ENCODE measurements at places on chromosomes 1 and 21.

DNA sequence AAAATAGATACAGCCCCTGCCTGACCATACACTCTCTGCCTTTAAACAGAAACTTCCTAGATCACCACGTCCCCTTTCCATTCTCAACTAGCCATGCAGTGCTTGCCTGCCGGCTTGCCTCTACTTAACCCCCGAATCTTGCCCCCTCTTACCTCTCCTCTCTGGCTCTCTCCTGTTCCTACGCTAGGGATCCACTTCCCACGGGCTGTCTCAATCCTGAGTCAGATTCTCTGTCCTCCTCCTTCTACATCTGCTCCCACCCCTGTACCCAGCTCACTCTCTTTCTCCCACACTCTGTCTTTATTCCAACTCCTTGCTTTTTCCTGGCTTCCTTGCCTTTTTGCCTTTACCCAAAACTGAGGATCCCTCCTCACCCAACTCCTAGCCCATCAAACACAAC is 29.3 kb downstream of the ATF3 start:
- DNase-seq, result no peak

DNA sequence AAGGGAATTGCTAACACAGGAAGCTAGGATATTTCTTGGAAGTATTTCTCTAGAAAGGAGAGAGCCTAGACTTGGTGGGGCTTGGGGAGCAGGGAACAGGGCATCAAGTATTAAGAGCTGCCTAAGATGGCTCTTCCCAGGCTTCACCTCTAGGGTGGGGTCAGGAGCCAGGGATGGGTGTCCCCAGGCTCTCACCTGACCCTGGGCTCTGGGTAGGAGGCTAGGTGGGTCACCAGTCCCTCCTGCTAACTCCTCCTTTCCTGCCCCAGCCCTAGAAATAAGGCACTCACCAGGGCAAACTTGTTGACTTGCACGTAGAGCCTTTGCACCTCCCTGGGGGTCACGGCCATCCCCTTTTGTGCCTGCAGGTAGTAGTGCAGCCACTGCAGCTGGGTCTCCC is 15.0 kb downstream of the ETNK2 start:
- DNase-seq, result no peak

- no peak for DNase-seq
Observed at GRCh38 chr21:14918527-14918926, 146.3 kb downstream of the NRIP1 start.

DNA sequence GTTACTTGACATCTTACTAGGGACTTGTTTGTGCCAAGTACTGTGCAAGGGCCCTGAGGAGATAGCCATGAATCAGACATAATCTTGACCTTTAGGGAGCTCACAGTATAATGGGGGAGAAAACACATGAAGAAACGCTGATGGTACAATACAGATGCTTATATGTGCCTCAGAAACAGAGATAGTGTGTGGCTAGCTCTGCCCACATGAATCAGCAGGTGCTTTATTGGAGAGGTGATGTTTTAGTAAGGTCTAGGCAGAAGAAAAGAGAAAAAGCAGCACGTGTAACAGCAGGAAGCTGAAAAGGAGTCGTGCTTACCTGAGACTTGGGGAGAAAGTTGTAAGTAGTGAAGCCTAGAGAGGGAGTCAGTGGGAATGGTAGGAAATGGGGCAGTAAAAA is 60.6 kb upstream of the LMO4 start:
- DNase-seq, result no peak

DNA sequence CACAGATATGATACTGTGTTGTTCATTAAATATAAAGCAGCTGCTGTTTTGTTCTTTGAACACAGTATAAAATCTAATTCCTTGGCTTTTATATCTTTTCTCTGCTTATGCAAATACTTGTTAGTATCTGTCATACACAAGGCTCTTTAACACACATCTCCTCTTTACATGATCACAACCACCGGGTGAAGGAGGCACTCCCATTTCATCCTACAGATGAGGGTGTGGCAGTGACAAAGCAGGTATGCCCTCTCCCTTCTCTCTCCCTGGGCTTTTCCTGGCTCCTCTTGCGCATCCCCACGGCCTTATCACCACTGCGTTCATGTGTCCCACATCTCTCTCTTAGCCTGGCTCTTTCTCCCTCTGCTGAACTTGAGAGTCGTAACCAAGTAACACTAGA is 38.2 kb downstream of the JUN start:
- DNase-seq, result no peak

DNA sequence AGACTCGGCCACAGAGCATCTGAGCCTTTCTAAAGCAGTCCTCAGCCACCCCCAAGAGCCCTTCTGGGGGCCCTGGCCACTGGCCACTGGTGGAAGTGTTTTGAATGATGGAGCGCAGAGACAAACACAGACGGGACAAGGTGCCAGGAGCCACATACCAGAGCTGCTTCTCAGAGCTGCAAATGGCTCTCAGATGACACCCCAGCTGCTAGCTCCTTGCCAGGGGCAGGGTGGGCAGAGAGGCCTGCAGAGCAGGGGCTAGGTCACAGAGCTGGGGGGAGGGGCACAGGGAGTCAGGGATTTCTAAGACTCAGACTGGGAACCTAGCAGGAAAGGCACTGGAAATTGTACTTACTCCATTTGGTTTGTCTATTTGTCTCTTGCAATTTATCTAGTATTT is 30.4 kb downstream of the KCNN3 start:
- no peak for DNase-seq

- no peak for DNase-seq
Observed at GRCh38 chr1:10824821-10825540, 28.5 kb upstream of the CASZ1 start.

DNA sequence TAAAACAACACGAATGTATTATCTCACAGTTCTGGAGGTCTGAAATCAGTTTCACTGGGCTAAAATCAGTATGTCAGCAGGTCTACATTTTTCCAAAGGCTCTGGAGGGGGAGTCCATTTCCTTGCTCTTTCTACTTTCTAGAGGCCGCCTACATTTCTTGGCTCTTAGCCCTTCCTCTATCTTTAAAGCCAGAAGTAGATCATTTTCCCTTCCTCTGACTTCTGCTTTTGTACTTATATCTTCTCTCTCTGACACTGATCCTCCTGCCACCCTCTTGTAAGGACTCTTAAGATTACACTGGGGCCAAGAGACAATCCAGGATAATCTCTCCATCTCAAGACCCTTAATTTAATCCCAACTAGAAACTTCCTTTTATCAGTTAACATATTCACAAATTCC is 41.4 kb downstream of the MSH4 start:
- DNase-seq, result no peak

GRCh38 chr1:22918644-22919043 is 54.0 kb downstream of the LACTBL1 start:
- no peak for DNase-seq

- DNase-seq, result no peak
Observed at GRCh38 chr1:180590889-180591288, 32.1 kb downstream of the OVAAL start.

- DNase-seq, result no peak
Observed at GRCh38 chr1:112524986-112525385, 16.2 kb downstream of the WNT2B start.

- no peak for DNase-seq
Observed at GRCh38 chr21:23131177-23131576, 2133.0 kb downstream of the NCAM2 start.

GRCh38 chr1:54980528-54981241 is at the start of gene TMEM61:
TSS of gene TMEM61 (plus strand) at chr1:54980628. CDS start at chr1:54981066, 438 bp downstream.
- no peak for DNase-seq

- DNase-seq, result no peak
Observed at GRCh38 chr1:45205011-45205909, 1.1 kb downstream of the ZSWIM5 start.

GRCh38 chr1:53369761-53370160 is 41.9 kb upstream of the LRP8 start:
- DNase-seq, result no peak

DNA sequence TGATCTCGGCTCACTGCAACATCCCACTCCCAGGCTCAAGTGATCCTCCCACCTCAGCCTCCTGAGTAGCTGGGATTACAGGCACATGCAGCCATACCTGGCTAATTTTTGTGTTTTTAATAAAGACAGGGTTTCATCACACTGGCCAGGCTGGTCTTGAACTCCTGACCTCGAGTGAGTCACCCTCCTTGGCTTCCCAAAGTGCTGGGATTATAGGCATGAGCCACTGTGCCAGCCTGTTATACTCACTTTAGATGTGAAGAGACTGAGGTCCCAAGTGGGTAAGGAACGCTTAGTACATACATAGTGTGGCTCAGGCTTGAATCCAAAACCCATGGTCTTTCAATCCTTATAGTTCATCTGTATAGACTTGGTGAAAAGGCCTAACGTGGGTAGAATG is 63.7 kb upstream of the EPS8L3 start:
- no peak for DNase-seq

- no peak for DNase-seq
Observed at GRCh38 chr1:113937146-113937545, 8.0 kb downstream of the HIPK1 start.

- no peak for DNase-seq
Observed at GRCh38 chr21:32994305-32994704, 31.4 kb upstream of the OLIG2 start.

DNA sequence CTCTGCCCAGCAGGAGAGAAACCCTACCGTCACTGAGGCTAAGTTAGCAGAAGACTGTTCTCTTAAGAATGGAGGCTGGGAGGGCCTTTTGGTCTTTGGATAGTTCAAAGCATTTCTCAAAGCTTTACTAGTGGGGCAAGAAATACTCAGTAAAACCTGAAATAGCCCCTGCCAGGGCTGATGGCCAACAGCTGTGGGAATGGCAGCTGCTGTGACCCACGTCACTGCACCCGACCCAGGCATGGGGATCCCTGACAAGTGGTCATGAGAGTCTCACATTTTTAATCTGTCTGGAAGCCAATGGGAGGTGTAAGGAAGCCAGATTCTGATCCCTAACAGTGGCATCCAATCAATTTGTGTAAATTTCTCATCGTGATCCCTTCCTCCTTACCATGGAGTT is 44.5 kb upstream of the ENAH start:
- DNase-seq, result no peak

DNA sequence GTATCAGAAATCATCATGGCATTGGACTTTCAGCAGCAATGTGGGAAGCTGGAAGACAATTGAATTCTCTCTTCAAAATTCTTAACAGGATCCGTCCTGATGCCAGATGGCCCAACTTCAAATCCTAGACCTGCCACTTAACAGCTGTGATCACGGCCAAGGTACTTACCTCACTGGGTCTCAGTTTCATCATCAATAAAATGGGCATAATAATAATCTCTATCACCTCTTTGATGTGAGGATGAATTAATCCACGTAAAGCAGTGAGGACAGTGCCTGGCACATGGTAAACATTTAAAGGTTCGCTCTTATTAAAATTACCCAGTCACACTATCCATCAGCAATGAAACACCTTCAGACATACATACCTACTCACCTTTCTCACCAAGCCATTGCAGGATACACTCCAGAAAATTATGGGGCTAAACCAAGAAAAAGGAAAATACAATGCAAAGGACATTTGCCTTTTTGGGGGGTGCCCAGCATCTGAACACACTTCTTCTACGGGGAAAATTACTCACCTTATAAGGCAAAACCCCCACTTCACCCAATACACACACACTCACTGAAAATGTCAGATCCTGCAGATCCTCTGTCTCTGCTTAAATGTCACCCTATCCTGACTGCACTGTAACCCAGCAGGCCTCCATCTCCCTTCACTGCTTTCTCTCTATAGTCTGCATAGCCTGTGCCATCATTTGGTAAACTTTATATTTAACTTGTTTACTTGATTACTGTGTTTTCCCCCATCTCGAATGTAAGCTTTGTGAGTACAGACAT is 21.7 kb downstream of the GLIS1 start:
- no peak for DNase-seq

DNA sequence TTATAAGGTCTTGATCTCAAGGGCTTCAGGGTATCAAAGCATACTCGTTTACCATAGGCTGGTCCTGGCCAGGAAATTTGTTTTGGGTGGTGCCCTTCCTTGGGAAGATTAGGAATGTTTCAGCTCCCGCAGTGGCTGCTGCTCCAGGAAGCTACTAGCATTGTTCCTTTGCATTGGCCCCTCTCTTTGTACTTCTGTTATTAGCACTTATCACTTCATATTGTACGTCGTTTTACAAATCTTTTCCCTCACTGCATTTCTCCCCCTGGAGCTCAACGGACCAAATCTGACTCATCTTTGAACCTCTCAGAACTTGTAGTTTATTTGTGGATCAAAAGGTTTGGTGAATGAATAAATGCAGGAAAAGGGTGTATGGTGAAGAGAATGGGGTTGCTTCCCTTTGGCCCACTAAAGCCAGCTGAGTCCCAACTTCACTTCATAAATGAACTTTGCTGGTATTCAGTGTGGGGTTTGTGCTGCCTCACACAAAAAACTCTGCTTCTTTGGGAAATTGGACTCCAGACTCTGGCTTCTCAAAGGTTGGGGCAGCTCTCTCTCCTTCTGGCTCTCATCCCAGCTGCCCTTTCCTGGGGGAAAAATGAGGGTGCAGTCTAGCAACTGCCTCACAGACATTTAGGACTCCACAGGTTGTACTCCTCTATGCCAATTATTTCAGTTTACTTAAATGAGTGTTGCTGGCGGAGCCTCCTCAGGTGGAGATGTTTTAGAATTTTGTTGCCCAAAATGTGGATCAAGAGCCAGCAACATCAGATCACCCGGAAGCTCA is 5.9 kb downstream of the GNAT2 start:
- no peak for DNase-seq

DNA sequence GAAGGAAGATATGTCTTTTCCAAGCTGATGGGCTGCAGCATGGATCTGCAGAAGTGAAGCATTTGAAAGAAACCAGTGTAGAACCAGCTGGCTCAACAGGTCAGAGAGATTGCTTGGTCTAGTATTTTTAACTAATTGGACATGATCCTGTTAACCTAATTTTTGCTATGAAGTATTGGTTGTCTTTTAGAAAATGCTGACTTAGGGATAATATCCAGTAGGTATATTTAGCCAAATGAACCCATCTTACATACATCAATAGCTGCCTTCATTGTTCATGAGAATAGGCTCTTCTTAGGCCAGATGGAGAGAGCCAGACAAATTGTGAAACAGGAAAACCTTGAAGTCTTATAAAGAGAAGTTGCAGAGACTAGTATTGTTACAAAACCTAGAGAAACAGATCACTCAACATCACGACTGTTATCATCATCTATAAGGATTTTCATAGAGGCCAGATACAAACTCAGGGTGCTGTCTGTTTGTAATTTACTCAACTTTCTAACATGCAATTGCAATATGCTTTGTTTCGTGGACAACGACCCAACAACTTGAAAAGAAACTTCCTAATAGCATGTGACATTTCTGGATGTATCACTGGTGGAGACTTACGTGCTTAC is 148.2 kb downstream of the DISC1 start:
- DNase-seq, result no peak

Measured in T-helper 22 cell (primary cell).